Effector memory CD4-positive, alpha-beta T cell (primary cell): ENCODE measurements at places on chromosomes 11 and 22.

GRCh38 chr11:45180179-45180847 lies 33.9 kb downstream of the PRDM11 start:
- no peak for DNase-seq

GRCh38 chr11:94845622-94846021 lies 77.5 kb downstream of the AMOTL1 start:
- DNase-seq: no peak

- DNase-seq: no peak
Observed at GRCh38 chr11:70078095-70078780, at the start of gene ANO1. Gene ANO1 (plus strand): TSS chr11:70078317. CDS start chr11:70078607, 290 bp downstream.

- no peak for DNase-seq
Observed at GRCh38 chr11:116506263-116506825, 266.4 kb downstream of the BUD13 start.

GRCh38 chr11:128658502-128658901 lies 35.4 kb upstream of the FLI1 start:
- DNase-seq: no peak

- DNase-seq: no peak
Observed at GRCh38 chr11:86383041-86383955, 8.6 kb downstream of the CCDC81 start.

- DNase-seq: no peak
Observed at GRCh38 chr22:41482319-41482935, 13.5 kb downstream of the ACO2 start.

- DNase-seq: no peak
Observed at GRCh38 chr22:47449508-47450270, 687.2 kb downstream of the TBC1D22A start.

DNA sequence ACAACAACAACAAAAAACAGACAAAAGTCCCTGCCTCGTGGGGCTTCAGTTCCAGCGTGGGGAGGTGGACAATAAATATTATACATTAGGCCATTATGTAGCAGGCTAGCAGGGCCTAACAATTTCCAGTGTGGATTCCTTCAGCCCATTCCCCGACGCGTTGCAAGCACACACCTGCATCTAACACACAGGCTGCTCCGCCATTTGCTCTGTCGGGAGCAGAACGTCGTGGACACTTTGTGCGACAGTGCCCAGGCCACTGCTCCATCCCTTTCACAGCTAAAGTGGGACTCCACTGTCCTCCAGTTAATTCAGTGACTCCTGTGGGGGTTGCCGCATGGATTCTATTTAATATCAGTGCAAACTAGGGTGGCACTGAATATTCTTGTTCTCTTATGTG lies 10.9 kb upstream of the FGF3 start:
- no peak for DNase-seq

GRCh38 chr11:33701302-33702230 lies 940 bp upstream of the C11orf91 start:
- no peak for DNase-seq

DNA sequence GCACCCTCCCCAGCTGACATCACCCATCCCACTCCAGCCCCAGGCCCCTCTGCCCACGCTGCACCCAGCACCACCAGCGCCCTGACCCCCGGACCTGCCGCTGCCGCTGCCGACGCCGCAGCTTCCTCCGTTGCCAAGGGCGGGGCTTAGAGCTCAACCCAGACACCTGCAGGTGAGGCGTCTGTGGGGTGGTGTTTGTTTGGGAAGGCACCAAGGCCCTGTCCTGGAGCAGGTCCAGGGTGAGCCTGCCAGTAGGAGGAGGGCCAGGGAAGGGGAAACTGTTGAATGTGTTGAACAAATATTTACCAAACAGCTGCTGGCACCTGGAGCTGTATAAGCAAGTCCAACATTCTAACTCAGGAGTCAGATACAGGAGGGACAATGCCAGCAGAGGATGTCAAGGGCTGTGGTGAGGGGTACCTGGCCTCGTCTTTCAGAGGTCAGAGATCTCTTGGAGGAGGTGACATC lies 3.1 kb downstream of the VEGFB start:
- no peak for DNase-seq
